Naive thymus-derived CD4-positive, alpha-beta T cell (primary cell): ENCODE measurements at places on chromosomes 7 and 10. TPM values are rescaled to one million over a fixed set of nuclear protein-coding genes. Genes with fewer than 3 reads are reported as not detected.

COMMD3 gene
- polyA plus RNA-seq, result 67.8 TPM

PCLO gene
- not detected for polyA plus RNA-seq

PNLIPRP2 gene
- polyA plus RNA-seq, result not detected

ICA1 gene
- 0.46 TPM for polyA plus RNA-seq

WIPF3 gene
- not detected for polyA plus RNA-seq

LRGUK gene
- 0.30 TPM for polyA plus RNA-seq

NKX2-3 gene
- polyA plus RNA-seq, result not detected

OR6V1 gene
- not detected for polyA plus RNA-seq

CREB5 gene
- polyA plus RNA-seq, result not detected

PTPRN2 gene
- polyA plus RNA-seq, result 1.7 TPM

ITGA8 gene
- polyA plus RNA-seq, result not detected

PRSS37 gene
- not detected for polyA plus RNA-seq

ARF5 gene
- polyA plus RNA-seq, result 158 TPM

DNAH11 gene
- polyA plus RNA-seq, result 0.25 TPM

RNLS gene
- polyA plus RNA-seq, result 4.0 TPM

PRF1 gene
- 19.3 TPM for polyA plus RNA-seq

ZNF804B gene
- not detected for polyA plus RNA-seq

FAM25C gene
- not detected for polyA plus RNA-seq

HPSE2 gene
- polyA plus RNA-seq, result not detected

LLCFC1 gene
- not detected for polyA plus RNA-seq

ERV3-1 gene
- 10.4 TPM for polyA plus RNA-seq

PPP1R17 gene
- polyA plus RNA-seq, result not detected

KAT6B gene
- polyA plus RNA-seq, result 33.7 TPM

KCNH2 gene
- 5.2 TPM for polyA plus RNA-seq

GDF10 gene
- polyA plus RNA-seq, result 0.69 TPM

ASCC1 gene
- 27.1 TPM for polyA plus RNA-seq

MACROH2A2 gene
- polyA plus RNA-seq, result 3.8 TPM

GNGT1 gene
- not detected for polyA plus RNA-seq

MSMB gene
- not detected for polyA plus RNA-seq

TRPV5 gene
- not detected for polyA plus RNA-seq

BAMBI gene
- polyA plus RNA-seq, result not detected
